Stimulated activated CD8-positive, alpha-beta memory T cell treated with anti-CD3 and anti-CD28 coated beads, Interleukin-7, amount 100 ng/mL, for 24 hours (primary cell): ENCODE measurements at places on chromosomes 6 and 20.

GRCh38 chr20:41734506-41734945 is 116.3 kb upstream of the CHD6 start:
- DNase-seq, result no peak

DNA sequence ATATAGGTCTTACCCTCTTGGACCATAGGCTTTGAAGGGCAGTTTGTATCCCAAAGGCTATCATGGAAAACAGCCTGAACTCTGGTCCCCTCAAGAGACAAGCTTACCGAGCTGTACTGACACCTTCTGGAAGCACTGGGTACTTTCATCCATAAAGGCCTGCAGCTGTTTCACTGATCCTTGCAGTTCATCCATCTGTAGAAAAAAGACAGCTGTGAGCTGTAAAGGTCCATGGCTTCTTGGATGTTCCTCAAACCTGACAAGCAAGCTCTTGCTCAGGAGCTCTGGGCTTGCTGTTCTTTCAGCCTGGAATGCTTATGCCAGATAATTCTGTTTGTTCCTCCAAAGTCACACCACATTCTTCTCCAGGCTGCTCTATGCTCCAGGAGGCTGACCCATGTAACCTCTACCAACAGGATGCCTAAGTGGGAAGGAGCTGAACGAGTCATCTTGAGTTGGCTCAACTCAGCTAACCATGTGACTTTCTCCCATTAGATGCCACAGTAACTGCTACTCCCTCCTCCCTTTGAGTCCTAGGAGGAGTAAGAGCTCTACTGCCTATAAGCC is 8.8 kb upstream of the NDRG3 start:
- no peak for DNase-seq

DNA sequence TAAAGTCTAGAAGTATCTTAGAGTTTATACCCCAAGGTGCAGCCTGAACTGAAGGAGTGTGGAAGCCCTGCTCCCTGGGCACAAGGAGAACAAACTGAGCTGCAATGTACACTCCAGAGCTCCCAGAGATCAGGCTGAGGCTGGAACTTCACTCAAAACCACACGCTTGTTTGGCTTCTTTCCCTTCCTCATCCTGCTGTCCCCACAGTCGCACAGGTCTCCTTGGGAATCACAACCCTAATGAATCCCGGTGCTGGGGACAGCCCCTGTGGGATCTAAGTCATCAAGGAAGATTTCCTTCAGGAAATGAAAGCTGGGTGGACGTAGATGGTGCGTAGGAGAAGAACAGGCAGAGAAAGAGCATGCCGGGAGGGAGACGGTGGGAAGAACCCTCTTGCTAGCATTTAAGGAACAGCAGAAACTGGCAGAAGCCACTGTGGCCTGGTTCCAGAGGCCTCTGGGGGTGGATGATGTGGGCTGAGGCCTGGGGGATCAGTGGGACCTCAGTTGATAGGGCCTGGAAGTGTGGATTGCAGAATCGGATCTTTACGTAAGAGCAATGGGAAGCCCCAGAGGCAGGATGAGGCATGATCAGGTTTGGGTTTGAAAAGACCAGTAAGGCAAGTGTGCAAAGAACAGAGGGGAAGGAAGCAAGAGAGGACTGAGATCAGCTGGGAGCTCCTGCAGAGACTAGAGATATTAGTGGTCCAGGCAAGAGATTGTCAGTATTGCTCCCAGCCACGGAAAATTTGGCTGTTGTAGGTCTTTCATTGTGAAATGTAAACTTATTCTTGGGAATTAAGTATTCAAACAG is 21.4 kb downstream of the CYP24A1 start:
- no peak for DNase-seq

DNA sequence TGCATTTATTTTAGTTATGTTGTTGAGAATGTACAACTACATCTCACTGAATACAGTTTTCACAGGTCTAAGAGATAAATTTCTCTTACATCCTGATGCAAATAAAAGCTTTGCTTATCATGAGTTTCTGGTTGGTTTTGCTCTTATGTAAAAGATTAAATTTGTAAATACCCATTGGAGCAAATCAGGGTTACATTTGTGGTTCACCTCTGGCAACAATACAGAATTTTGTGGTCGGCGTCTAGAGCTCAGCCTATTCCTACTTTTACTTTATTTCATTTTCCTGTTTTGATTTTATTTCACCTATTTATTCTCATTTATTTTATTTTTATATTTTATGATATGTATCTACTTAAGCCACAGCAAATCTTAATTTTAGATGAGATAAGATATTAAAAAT is 271.9 kb upstream of the MARCKS start:
- DNase-seq, result no peak

GRCh38 chr6:152420696-152421095 is 216.5 kb downstream of the SYNE1 start:
- DNase-seq, result no peak

DNA sequence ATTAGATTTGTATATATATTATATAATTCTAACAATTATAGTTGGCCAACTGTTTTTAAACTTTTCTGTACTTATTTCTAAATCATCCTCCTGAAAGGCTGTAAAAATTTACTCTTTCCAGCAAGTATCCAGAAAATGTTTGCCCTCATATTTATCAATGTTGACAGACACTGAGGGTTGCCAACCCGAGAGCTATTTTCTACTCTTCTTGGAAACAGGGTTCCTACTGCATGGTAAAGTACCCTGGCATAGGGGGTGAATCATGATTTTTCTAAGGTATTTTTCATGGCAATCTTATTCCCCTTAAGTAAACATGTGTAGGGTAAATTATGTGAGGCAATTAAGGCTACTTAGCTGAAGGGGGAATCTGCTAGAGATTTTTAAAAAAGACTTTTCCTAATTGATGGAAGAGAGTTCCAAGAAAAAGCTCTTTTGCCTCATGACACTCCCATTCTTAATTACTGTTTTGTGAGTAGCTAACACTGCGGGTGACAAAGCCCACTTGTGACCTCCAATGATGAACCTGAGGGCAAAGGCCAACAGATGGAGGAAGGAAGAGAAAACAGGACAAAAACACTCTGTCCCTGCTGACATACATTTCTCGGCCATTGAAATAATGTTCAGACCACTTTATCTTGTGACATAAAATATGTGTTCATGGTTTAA is 37.9 kb downstream of the GPX5 start:
- DNase-seq, result no peak

- no peak for DNase-seq
Observed at GRCh38 chr6:135440087-135440792, 57.3 kb downstream of the AHI1 start.

- no peak for DNase-seq
Observed at GRCh38 chr6:45566882-45567281, 189.1 kb upstream of the SUPT3H start.
